NCI-H446 (cell line): ENCODE measurements at places on chromosomes 3 and 15.

GRCh38 chr3:61650276-61650675, 88.9 kb downstream of the PTPRG start:
- peak; percentile 91 for DNase-seq

- DNase-seq: no peak
These were observed 65.1 kb upstream of the MBNL1 start for GRCh38 chr3:152203652-152204051.

DNA sequence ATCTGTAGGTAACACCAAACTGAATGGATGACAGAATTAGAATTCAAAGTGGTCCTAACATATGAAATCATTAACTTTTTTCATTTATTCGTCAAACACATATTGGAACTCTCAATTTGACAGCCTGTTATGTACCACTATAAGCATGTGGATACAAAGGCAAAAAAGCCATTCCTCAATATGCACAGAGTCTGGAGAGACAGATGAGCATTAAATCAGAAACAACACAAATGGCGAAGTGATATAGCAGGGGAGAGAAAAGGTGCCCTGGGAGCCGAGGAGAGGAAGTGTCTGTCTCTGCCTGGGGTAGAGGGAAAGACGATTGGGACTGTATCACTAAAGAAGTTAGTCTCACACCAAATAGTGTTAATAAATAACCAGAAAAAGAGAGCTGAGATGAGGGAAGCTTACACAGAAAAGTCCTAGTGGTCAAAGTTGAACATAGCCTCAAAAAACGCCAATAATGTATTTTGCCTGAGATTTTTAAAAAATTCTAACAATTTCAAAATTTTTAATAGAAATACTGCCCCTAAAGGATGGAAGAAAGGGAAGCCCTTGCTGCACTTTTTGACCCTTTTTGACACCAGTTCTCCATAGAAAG, 417.5 kb downstream of the TUSC7 start:
- DNase-seq: no peak

DNA sequence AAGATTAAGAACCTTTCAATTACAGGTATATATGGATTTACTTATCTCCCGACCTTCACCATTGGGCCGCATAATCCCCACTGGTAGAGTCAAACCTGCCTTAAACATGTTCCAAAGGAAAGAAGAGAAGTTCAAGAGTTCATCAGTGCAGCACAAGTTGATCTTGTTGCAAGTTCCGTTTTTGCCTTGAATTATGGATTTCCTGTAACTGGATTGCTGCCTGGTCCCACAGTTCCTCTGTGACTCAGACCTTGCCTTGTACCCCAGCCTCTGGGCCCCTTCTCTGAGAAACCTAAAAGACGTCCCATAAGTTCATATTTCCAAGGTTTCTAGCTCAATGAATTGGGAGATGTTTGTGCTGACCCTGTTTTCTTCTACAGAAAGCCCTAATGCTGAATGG, 112.5 kb upstream of the THBS1 start:
- no peak for DNase-seq

DNA sequence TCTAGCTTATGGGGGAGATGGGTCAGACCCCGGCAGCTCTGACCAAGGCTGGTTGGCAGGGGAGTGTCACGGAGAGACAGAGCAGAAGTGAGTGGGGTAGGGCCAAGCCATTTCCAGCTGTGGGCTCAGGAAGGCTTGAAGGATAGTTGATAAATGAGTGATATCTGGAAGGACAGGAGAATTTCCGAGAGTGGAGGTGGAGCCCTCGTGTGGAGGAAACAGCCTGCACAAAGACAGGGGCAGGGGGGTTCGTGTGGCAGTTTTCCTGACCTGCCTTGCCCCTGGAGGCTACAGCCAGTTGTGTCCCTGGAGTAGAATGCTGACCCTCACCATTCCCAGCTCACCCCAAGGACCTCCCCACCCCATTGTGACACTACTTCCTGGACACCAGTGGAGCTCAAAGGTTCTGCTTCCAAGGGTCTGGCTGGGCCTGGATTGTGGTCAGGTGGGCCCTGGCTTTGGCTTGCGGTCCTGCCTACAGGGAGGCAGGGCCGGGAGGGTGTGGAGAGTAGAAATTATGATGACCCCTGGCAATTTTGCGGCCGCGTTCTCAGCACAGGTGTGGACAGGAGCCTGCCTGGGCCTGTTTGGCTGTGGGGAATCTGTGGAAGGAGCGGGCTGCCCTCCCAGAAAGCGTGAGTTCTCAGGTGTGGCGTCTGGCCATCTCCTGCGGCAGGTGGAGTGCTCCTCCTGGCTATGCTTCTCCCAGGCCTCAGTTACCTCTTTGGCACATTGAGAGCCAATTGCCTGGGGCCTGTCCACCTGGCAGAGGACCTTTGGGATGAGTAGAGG, at the start of gene SLC22A14:
Gene SLC22A14 (plus strand): TSS at position 400 of the 792 bp plus-strand sequence. CDS start 23,733 bp downstream, outside the sequence.
- DNase-seq: no peak

GRCh38 chr3:42884324-42884723, 8.6 kb upstream of the CYP8B1 start:
- DNase-seq: no peak

GRCh38 chr3:179848711-179849110, 188.0 kb downstream of the PEX5L start:
- DNase-seq: no peak

DNA sequence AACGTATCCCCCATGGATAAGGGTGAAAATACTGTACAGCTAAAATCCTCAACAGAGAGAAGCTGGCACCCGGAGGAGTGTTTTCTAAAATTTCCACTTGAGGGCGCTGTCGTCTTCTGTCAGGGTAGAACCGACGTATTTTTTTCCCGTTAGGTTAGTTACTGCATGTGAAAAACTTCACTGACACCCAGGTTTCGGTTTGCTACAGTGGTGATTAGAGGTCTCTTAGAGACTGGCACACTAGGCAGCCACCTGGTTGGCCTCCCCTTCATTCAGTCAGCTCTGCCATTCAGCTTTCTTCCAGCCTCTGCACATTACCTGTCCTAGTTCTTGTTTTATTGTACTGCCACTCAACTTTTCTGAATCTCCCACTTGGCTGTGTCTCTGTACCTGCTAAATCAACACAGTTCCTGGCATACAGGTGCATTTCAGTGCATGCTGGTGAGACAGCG, 18.4 kb downstream of the CCK start:
- peak; percentile 35 for DNase-seq

GRCh38 chr15:65085990-65086679, 9.6 kb downstream of the KBTBD13 start:
- no peak for DNase-seq

- DNase-seq: peak; percentile 4
These were observed 323.8 kb downstream of the GBE1 start for GRCh38 chr3:81437683-81438082.

- DNase-seq: no peak
These were observed 46.0 kb downstream of the TEX9 start for GRCh38 chr15:56411122-56411749.

- DNase-seq: no peak
These were observed 982 bp upstream of the ZDHHC23 start for GRCh38 chr3:113946831-113947230.

GRCh38 chr3:132292042-132292441, 25.2 kb upstream of the ACP3 start:
- DNase-seq: no peak

GRCh38 chr3:15629860-15630597, 28.5 kb downstream of the BTD start:
- peak; percentile 10 for DNase-seq

DNA sequence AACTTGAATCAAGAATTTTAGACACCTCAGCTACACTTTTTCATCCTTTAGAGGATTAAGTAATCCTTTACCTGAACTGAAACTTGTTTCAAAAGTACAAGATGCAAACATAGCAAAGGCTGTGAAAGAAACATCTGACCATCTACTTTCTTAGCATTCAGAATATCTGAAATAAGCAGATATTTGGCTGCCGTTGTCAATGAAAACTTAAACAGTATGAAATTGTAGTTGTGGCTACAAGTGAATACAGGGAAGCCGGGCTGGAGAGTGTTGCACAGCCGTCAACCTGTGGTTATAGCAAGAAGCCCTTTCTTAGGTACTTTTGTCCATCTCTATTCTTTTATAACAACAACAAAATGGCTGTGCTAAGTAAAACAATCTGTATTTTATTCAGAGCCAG, 6.9 kb upstream of the CX3CR1 start:
- DNase-seq: no peak

DNA sequence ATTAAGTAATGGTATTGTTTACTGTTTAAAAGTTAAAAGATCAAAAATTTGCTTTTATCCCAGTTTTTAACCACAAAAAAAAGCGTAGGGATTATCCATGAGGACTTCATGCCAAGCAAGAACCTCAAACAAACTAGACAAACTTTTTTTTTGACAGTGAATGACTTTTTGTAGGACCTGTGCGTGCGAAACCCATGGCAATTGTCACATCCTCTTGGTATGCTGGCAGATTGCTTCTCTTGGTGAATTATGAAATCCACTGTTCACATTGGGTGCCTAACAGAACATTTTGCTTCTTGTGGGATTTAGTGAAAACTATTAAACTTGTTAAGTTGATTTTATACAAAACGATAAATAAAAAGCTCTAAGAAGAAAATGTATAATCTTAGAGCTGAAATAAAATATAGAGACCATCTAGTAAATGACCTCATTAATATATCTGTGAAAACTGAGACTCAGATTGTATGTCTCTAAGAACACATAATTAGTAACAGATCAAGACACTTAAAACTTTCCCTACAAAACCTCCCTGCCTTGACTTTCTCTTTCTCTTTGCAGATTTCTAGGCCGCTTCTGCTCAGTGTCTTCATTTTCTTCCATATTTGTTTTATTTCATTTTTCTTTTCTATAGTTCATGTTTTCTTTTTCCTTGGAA, 87.3 kb upstream of the CGNL1 start:
- DNase-seq: no peak

DNA sequence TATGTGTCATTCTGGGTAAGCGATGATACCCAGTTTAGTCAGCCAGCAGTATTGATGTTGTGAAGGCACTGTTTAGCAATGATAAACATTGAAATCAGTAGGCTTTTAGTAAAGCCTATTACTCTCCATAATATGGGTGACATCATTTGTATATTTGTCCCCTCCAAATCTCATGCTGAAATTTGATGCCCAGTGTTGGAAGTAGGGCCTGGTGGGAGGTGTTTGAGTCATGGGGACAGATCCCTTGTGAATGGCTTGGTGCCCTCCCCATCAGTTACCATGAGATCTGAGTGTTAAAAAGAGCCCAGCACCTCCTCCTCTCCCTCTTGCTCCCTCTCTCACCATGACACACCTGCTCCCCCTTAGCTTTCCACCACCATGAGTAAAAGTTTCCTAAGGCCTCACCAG, 31.4 kb upstream of the FAN1 start:
- no peak for DNase-seq

DNA sequence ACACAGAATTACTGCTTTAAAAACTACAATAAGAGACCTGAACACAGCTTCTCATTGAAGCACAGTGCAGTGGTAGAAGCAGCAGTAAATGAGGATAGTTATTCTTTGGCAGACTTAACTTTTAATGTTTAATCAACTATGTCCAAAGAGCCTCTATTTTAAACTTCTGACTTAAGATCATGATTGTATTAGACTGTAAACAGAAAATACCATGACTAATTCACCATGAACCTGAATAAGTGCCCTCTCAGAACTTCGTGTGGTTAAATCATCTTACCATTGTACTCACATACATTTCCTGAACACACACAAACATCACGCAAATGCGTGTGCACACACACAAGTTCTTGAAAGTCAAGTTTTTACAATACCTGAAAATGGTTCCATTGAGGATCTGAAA, 13.9 kb downstream of the CEP152 start:
- no peak for DNase-seq

DNA sequence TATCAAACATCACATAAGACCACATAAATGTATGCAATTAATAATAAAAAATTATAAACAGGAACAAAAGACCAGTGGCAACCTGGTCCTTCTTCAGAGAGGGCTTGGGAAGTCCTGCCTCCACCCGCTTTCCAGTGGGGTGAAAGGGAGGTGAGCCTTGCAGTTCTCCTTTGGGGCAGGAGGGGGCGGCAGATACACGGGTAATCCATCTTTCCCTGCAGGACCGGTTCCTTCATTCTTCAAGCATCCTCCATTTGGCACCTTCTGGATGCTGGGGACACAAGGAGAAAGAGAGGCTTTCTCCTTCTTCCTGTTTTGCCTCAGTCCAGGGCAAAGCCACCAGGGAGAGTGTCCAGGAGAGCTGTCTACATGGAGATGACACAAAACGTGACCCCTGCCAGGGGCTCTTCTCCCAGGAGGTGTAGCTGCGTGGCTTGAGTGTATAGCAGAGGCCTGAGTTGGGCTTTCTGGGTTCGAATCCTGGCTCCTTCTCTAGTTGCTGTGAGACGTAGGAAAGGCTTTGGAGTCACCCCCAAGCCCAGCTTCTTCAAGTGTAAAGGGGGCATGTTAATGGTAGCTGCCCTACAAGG, 23.2 kb downstream of the RPLP1 start:
- DNase-seq: peak; percentile 46

DNA sequence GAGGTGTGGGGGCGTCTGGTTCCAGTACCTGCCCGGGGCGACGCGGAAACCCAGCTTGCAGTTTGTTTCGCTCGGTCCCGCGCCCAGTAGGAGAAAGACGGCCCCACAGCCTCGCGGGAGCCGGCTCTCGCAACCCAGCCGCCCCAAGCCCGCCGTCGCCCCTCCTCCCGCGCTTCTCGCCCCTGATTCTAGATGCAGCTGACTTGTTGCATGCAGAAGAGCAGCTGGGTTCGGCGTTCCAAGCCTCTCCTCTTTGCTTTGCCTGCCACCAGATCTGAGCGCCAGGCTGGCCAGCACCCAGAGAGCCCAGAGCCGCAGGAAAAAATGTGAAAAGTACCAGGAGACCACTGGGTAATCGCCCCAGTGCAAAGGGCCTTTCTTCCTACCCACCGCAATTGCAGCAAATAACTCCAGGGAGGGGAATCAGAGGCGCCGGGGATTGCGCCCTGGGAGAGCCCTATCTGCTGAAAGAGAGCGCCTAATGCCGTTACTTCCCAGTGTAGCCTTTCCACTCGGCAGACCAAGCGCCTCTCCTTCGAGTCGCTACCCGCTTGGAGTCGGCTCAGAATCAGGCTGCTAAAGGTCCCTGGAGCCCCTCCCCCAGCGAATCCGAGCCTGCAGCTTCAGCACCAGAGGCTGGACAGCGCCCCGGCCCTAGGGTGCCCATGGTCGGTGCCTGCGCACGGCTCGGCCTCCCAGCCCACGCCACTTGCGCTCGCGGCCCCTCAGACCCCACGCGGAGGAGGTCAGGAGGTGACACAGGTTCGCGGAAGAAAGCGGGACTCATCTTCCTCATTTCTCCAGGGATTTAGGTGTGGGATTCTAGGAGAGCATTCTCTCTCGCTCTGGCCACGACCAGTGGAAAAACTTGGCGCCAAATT, 15.7 kb upstream of the AEN start:
- DNase-seq: no peak

DNA sequence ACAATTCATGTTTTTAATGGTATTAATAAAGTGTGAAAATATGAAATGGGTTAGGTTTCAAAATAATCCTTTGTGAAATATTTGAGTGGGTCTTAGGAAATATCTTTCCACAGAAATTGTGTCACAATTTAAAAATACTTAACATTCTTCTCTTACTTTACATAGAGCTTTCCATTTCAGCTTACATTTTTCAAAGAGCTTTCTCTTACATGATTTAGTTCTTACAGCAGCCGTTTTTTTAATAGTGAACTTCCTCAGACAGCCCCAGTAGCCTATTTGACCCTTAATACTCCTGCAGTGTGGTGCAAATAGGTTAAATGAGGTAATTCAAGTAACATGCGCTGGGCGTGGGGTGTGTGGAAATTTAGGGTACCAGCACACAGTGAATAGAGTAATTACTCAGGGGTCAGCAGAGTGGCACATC, 21.8 kb downstream of the P2RY12 start:
- DNase-seq: no peak

GRCh38 chr3:126113238-126113555, 29.3 kb upstream of the SLC41A3 start:
- no peak for DNase-seq

GRCh38 chr3:98596541-98597500, 3.4 kb upstream of the CPOX start:
- DNase-seq: peak; percentile 37
